Tongue (tissue), 3 donors: ENCODE measurements at places on chromosomes 16 and 17.

- no peak for DNase-seq
These were observed 49.6 kb upstream of the SIAH1 start for GRCh38 chr16:48434653-48435317.

DNA sequence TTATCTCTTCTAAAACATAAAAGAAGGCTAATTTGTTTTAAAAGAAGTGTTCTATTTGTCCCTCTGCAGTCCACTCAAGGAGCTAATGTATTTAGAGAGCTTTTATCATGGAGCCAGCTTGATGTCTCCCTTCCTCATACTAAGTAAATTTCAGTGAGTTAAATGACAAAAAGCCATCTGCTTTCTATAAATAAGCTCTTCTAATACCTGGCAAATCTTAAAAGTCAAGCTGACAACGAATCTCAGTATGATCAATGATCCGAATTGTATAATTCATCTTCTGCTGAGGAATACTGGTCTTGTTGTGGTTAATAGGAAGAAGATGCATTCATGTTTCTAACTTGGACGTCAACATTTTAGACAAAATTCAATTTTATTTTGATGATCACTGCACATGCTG is 1390.7 kb downstream of the CDH8 start:
- no peak for DNase-seq

DNA sequence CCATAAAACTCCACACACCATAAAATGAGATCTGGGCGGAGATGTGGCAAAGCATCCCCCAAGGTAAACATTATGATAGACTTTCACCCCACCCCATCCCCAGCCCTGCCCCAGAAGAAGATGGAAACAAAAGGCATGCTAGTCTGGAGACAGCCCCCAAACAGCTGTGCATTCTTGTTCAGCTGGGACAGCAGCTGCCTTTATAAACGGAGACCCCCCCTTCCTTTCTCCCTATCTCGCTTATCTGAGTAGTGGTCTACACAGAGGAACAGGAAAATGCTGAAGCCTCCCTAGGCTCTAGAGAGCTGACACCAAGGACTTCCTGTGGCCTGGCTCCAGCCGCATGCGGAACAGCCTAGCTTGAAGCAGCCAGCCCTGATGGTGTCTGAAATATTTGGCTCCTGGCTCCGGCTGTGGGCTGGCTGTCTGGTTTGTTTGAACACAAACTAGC is 190.3 kb upstream of the ANKFN1 start:
- DNase-seq = peak; percentile 81

DNA sequence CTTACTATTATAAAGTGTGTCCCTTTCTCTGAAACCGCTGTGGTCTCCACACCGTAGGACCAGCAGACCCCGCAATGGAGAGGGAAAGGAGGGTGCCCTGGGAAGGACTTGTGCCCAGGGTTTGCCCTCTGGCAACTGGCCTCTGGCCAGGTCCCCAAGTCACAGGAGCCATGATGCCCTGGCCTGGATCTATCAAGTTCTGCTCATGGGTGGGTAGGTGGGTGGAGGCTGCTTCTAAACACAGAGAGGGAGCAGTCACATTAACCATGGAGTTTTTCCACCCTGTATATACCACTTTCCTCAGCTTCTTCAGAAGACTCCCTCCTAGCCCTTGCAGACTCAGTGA is 9.4 kb upstream of the NEUROD2 start:
- DNase-seq = no peak

DNA sequence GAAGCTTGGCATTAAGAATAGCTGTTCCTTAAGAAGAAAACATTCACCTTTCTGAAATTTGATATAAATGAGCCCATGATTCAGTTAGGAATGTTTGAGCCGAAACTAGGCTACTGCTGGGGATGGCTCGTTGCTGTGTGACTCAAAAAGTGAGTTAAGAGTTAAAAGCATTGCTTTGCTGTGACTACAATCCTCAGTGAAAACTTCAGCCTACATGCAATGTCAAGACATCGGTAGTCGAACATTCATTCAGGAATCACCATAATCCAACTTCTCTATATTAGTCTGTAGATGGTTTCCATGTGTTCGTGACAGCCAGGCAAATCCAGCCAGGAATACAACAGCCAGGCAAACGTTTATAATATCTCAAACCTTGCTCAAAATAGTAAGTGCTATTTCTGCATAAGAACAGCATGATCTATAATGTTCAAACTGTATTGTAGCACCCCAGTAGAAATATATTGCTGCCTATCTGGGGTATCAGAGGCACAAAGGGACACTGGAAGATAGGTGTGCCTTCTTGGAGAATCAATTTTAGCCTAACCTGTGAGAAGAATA is 1225.1 kb downstream of the CDH8 start:
- DNase-seq = no peak

GRCh38 chr16:51106535-51106934 is 44.5 kb downstream of the SALL1 start:
- no peak for DNase-seq

GRCh38 chr16:79250502-79251098 is 349.9 kb downstream of the MAF start:
- DNase-seq = peak; percentile 71

DNA sequence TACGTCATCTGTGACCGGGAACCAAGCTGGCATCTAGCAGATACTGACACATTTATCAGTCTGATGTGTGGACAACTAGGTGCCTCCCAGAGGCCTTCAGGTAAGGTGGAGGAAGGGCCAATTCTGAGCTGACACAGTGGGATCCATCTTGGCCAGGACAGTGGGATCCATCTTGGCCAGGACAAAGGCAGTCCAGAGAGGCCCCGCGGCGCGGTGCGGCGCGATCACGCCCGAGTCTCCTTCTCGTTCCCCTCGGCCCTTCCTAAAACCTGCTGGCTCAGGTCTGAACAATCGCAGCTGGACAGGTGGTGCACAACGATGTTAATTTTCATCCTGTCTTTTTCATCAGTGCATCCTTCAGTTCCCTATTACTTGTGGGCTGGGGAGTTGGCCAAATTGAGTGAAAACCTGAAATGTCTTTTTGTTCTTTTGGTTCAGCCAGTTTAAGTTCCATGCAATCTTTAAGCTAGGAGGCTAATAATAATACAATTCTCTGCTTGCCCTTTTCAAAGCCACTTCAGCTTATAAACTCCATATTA is 486 bp upstream of the WSB1 start:
- no peak for DNase-seq

DNA sequence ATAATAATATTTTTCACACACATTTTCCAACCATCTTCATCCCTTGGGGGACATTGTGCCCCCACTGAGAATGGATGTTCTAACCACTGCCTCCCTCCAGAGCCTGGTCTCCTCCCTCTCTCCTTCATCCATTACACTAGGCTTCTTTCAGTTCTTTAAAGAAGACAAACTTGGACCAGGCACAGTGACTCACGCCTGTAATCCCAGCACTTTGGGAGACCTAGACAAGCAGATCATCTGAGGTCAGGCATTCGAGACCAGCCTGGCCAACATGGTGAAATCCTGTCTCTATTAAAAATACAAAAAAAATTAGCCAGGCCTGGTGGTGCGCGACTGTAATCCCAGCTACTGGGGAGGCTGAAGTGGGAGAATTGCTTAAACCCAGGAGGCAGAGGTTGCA is 6.5 kb downstream of the ALOX15 start:
- no peak for DNase-seq

- no peak for DNase-seq
These were observed 92.9 kb downstream of the YPEL2 start for GRCh38 chr17:59424331-59424730.

DNA sequence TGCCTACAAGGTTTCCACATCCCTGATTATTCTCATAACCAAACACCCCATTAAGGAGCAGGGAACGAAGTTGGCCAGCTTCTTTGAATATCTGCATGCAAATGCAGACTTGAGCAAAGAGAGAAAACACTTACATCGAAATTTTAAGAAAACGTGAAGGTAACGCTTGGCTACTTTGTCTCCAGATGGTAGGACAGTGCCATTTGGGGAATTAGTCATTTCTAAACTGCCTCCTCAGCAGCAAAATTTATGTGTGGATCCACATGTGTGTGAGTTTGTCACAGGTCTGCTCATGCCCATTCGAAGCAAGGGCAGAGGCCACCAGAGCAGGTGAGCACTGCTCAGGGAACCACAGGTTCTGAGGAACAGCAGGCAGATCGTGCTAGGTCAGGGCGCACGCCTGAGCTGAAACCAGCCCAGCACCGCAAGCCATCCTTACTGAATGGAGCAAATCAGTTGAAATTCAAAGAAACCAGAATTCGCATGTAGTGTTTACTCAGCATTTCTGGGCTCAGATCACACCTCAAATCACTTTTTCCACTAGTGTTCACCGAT is 80.1 kb downstream of the SOCS1 start:
- no peak for DNase-seq

- no peak for DNase-seq
These were observed 142.4 kb upstream of the NOL11 start for GRCh38 chr17:67575325-67575724.

- DNase-seq = no peak
These were observed 76.2 kb downstream of the RBFOX1 start for GRCh38 chr16:7408700-7409365.

DNA sequence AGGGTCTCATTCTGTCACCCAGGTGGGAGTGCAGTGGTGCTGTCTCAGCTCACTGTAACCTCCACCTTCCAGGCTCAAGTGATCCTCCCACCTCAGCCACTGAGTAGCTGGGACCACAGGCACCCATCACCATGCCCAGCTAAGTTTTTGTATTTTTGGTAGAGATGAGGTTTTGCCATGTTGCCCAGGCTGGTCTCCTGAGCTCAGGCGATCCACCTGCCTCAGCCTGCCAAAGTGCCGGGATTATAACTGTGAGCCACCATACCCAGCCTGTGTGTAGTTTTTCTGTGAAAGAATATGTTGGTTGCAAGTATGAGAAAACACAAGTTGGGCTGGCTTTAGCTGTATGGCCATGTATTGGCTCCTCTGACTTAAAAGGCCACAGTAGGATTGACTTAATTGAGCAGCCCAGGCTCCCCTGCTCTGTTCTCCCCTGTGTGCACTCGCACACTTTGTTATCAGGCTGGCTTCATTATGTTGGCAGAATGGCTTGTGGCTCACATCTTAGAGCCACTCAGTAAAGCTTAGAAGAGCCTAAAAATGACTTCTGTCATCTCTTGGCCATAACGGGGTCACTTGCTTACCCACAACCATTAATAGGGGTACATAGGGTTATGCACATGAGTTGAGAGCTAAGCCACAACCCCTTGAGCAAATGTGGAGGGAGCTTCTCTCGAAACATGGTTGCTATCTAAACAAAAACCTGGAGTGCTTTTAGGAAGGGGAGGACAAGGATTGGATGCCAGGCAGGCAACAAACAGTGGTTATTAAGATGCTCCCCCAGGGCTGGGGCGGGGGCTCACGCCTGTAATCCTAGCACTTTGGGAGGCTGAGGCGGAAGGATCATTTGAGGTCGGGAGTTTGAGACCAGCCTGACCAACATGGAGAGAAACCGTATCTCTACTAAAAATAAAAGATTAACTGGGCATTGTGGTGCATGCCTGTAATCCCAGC is 6.1 kb downstream of the HAPSTR1 start:
- no peak for DNase-seq

GRCh38 chr16:30342751-30343490 is 12.2 kb downstream of the CD2BP2 start:
- no peak for DNase-seq

GRCh38 chr17:79038545-79039135 is 14.7 kb downstream of the C1QTNF1 start:
- DNase-seq = no peak

- DNase-seq = no peak
These were observed 2.0 kb upstream of the TVP23A start for GRCh38 chr16:10820546-10820945.

DNA sequence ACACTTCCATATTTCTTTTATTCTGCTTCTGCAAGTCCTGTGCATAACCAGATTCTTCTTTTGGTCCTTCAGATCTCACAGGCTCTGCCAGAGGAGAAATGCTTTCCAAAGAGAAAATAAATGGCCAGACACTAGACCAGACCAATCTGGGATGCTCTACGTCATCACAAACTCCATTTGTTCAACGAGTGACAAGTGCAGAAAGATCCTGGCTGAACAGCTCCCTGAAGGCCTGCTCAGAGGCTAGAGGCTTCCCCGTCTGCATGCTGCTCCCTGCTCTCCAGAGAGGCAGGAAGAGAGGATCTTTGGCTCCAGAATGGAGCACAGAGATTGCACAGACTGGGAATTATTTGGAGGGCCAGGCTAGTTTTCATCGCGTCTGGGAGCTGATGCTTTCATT is 232.7 kb downstream of the MAF start:
- DNase-seq = no peak

GRCh38 chr17:77326076-77326591 is 185.4 kb downstream of the SEC14L1 start:
- no peak for DNase-seq

DNA sequence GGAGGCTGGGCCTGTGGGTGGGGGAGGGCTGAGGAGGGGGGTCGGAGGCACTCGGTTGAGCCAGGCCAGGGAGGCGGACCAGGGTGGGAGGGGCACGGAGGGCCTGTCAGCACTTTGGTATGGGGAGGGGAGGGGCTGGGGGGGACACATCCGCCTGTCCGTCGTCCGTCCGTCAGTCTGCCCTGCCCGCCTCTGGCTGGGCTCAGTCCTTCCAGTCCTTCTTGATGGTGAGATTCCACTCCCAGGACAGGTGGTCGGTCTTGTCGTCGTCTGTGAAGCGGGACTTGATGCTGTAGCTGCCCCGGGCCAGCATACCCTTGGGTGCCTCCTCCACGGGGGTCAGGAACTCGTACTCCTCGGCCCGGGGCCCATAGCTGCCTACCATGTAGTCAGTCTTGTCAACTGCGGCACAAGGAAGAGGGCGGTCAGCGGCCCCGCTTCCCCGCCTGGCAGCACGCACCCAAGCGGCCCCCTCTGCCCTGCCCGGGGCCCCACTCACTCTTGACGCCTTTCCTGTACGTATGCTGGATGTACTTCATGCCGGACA is 2.4 kb downstream of the ARHGDIA start:
- DNase-seq = peak; percentile 46

DNA sequence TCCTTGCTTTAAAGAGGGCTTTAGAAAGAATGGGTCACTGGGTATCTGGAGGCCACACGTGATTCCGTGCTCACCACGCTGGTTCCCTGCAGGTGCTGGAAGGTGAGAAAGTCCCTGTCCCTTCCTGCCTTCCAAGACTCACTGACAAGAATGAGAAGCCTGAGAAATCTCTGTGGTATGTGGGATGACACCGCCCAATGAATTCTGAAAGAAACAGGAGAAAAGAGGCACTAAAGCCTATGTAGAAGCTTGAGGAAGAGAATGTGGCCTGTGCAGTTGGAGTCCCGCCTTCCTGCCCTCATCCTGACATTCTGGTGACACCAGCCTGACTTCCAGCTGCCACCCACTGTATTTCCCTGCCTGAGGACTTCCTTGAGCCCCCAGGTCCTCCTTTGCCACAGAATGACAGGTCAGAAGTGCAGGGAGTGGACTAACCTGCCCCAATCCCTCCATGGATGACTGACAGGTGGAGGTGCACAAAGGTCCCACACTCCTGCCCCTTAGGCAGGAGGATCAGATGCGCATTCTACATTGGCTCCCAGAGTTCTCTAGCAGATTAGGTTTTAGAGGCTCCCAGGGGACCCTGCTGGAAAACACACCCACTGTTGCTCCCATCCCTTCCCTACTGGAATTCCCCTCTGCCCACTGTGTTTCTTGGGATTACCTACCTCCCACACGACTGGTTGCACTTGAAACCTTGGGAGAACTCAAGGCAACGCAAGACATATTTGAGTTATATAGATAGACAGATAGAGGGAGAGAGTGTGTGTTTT is 38.6 kb upstream of the TENT4B start:
- DNase-seq = no peak

GRCh38 chr17:55140809-55141208 is 124.0 kb upstream of the HLF start:
- DNase-seq = no peak

GRCh38 chr17:70205401-70205800 is 36.1 kb downstream of the KCNJ2 start:
- no peak for DNase-seq
